HS-27A (cell line): ENCODE measurements at places on chromosomes 6 and 20.

- DNase-seq, result peak; percentile 40
Measured at GRCh38 chr6:11618533-11618932, 81.0 kb downstream of the TMEM170B start.

DNA sequence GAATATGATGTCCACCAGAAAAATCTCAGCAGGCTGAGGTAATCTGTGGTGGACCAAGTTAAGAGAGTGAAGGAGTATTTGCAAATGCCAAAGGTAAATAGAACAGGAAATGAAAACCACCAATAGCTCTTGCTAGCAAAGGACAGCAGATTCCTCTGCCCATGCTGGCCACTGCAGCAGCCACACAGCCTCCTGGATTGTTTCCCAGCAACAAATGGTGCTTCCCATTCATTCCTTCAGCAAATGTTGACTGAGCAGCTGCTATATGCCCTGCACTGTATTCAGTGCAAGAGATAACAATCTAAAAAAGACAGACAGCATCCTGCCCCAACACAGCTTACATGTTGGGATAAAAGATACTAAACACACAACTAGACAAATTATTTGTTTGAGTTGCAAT is 11.0 kb downstream of the ROS1 start:
- no peak for DNase-seq

GRCh38 chr6:26141378-26141904 is 54.2 kb downstream of the HFE start:
- DNase-seq, result no peak

DNA sequence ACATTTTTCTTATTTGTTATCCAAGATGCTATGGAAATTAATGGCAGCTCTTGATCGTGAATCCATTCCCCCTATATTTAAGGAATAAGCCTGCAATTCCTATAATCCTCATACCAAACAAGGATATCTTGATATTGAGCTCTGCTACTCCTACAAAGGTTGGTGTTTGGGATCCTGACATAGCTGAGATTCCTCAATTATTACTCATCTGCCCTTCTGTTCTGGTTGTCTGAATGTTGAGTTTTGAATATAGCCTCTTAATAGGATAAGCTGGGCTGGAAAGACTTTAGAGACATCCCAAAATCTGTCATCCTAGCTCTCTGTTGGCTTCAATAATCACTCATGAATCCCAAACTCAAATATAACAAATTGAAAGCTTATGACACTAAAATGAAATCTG is 49.9 kb downstream of the CLIC5 start:
- DNase-seq, result no peak

DNA sequence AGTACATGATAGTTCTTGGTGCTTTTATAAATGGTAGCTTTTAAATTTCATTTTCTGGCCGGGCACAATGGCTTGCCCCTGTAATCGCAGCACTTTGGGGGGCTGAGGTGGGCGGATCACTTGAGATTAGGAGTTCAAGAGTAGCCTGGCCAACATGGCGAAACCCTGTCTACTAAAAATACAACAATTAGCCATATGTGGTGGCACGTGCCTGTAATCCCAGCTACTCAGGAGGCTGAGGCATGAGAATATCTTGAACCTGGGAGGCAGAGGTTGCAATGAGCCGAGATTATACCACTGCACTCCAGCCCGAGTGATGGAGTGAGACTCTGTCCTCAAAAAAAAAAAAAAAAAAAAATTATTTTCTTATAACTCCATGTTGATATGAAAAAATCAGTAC is 36.0 kb downstream of the LRRN4 start:
- DNase-seq, result no peak

GRCh38 chr6:103672169-103672568 is 1187.5 kb downstream of the HACE1 start:
- no peak for DNase-seq

GRCh38 chr6:156582509-156582992 is 194.6 kb upstream of the ARID1B start:
- no peak for DNase-seq

DNA sequence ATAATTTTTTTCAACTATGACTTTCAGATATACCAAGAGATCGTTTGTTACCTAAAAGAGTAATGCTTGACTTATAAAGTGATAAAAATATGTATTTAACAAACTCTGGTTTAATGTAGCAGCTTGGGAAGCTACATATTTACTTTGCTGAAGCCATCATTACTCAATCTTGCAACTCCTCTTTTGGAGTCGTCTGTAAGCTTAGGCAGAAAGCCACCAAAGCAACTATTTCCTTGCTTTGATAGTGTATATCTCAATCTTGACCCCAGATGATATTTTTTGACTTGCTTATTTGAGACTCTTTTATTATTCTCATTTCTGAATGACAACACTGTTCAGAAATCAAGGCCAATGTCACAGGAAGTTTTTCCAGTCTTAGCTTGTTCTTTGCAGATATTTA is 183.0 kb downstream of the SAMD5 start:
- DNase-seq, result no peak

- no peak for DNase-seq
Measured at GRCh38 chr20:58366866-58367265, 22.2 kb upstream of the VAPB start.

- DNase-seq, result no peak
Measured at GRCh38 chr6:99563056-99563723, 5.3 kb downstream of the CCNC start.

- DNase-seq, result no peak
Measured at GRCh38 chr6:101722471-101722870, 329.0 kb downstream of the GRIK2 start.

- no peak for DNase-seq
Measured at GRCh38 chr20:64219730-64220129, 35.8 kb upstream of the PCMTD2 start.

DNA sequence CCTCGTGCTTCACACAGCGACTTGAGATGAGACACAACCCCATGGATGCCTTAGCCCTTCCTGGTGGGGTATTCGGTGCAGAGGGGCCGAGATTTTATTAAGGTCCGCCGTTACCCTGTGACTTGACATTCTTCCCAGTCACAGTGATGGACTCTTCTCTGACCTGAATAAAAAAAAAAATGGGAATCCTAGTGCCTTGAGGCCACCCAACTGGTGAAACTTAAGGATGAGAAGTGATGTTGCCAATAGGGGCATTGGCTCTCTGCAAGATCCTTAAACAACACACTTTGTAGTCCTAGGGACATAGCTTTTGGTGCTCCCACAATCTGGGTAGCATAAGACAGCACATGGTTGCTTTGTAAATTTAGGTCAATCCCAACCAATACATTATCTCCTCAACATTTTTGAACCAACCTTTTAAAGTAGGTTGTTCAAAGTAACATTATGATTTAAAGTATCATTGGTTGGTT is 814 bp upstream of the ADNP start:
- DNase-seq, result no peak

GRCh38 chr6:18314317-18314997 is 50.1 kb upstream of the DEK start:
- no peak for DNase-seq

- no peak for DNase-seq
Measured at GRCh38 chr6:106574741-106575458, 54.4 kb downstream of the RTN4IP1 start.

DNA sequence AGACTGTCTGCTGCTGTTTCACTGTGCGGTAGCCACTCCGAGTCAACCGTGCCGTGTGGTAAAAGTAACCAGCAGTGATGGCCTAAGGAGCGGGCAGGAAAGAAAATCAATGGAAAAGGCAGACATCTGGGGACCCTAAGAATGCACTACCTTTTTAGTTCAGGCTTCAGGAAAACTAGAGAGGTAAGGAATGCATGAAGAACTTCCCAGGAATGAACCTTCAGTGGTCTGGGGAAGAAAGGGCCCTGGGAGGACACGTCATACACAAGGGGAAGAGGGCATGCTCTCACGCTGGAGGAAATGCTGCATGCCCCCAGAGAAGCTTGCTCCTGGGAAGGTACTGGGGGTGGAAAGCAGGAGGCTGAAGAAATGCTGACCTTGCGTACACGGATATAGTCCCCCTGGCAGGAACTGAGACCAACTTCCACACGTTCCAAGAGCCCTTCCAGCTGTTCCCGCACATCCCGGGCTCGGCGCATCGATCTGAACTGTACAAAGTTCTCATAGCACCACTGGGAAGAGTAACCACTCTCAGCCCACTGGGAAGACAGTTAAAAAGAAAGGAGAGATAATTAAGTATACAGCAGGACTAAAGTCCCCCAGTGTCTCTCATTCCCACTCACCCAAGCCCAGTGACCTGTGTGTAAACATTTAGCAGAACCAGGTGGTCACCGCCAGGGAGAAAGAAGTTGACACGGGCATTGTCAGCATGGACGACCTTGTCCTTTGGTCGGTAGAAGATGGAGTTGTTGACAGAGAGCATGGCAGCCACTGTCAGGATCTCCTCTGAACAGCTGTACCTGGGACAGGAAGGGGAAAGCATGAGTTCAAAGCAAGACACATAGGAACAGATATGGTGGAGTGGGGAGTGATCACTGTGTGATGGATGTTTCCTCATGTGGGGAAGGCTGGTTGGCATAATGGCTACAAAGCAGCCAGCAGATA is 8.1 kb downstream of the C6orf136 start:
- DNase-seq, result no peak

DNA sequence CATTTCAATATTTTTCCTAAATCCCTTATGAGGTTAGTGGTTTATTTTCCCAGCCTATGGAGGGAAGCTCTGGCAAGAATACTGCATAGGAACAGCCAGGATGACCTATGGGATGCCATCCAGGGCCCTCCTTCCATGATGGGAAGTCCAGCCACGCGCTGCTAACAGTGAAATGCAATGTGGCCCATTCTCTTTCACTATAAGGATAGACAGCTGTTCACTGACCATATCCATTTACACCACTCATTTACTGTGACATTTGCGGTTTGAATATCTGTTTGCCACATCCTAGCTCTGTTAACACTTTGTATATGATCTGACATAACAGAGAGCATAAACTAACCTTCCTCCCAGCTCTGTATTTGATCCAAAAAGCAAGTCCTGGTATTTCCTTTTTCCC is 471.7 kb downstream of the CBLN4 start:
- DNase-seq, result no peak

DNA sequence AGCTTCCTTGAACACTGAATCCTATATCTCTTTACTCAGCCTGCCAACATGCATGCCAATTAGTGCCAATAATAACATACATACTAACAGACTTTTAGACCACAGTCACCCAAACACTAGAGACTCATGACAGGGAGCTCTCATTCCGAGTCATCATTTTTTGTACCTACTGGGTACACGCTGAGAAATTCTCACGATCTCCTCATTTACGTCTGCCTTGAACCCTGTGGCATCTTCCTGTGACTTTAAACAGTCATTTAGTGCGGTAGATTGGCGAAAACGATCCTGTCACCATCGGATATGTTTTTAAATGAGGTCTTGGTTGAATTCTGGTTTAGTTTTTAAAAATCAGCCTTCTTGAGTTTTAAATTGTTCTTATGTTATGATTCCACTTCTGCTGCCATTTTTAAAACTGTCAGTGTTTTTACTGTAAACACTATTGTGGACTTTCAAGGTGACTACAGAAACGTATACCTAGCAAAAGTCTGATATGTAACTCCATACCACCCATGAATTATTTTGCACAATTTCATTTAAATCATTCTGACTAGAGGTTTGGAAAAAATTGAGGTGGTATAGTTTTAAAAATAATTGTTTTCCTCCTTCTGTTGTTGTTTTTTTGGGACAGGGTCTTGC is 275.4 kb downstream of the TSHZ2 start:
- no peak for DNase-seq

DNA sequence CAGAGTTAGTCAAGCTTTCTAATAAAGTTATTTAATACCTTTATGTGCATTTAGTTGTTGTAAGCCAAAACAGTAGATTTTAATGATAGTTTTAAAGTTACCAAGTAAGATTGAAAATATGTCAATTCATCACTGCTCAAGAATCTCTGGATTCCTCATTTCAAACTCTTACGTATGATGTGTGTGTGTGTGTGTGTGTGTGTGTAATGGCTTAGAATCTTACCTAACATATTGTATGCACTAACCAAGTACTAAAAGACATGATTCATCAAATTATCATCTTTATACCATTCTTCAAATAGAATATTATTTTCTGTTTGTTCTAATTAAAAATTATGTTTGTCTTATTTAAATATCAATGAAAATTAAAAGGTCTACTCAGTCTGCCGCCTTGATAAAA is 41.5 kb upstream of the ZNF337 start:
- DNase-seq, result peak; percentile 85

GRCh38 chr6:48101290-48101689 is 9.7 kb downstream of the PTCHD4 start:
- DNase-seq, result no peak

DNA sequence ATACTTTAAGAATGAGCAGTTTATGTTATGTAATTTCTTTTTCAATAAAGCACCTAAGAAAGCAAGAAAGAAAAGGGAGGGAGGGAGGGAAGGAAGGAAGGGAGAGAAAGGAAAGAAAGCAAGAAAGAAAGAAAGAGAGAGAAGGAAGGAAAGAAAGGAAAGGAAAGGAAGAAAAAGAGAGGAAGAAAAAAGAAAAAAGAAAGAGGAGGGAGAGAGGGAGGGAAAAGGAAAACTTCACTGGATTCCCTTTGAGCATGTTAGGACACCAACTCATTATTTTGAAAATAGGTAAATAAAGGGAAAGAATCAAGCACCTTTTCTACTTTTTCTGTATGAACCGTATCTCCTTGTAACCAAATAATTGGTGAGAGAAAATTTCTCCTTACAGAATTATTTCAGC is 32.3 kb upstream of the TOP1 start:
- DNase-seq, result no peak

- peak; percentile 95 for DNase-seq
Measured at GRCh38 chr6:17865798-17866725, 121.4 kb downstream of the KIF13A start.
